Naive thymus-derived CD8-positive, alpha-beta T cell (primary cell): ENCODE measurements at places on chromosomes 13 and 19. TPM values are rescaled to one million over a fixed set of nuclear protein-coding genes. Genes with fewer than 3 reads are reported as not detected.

DNA sequence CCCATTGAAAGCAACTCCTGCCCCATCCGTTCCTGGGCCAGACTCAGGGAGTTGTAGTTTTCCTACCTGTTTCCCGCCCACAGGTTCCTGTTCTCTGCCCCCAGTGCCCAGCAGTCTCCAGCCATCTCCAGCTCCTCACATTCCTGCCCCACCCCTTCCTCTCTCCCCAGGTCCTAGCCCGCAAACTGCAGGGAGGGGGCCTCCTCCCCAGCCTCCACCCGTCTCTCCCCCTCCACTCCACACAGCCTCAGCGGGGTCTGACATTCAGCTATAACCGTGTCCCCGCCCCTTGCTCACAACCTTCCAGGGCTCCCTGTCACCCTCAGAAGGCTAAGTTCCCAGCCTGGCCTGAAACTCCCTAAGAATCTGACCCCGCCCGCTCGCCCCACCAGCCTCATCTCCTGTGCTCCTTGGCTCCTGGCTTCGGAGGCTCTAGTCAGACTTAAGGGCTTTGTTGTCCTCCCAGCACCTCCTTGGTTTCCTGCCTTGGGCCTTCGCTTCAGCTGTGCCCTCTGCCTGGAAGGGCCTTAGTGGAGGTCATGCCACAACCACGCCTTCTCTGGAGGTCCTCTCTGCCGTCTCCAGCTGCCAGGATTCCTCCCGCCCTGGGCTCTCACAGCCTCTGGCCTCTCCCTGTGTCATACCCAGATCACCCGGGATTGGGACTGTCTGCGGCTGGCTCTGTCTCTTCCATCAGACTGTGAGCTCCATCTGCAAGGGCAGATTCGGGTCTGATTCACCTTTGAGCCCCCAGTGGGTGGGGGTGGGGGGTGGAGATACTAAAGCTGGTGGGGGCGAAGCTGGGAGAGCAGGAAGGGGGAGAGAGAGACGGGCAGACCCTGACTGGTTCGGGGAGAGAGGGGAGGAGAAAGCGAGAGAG lies 5.1 kb upstream of the SPACA6 start:
- no peak overlapping the region for H3K27ac ChIP-seq
- peak overlapping the region; percentile 83 for H3K4me3 ChIP-seq
- DNase-seq, result no peak

CYP4F2 gene
- not detected for total RNA-seq

DNA sequence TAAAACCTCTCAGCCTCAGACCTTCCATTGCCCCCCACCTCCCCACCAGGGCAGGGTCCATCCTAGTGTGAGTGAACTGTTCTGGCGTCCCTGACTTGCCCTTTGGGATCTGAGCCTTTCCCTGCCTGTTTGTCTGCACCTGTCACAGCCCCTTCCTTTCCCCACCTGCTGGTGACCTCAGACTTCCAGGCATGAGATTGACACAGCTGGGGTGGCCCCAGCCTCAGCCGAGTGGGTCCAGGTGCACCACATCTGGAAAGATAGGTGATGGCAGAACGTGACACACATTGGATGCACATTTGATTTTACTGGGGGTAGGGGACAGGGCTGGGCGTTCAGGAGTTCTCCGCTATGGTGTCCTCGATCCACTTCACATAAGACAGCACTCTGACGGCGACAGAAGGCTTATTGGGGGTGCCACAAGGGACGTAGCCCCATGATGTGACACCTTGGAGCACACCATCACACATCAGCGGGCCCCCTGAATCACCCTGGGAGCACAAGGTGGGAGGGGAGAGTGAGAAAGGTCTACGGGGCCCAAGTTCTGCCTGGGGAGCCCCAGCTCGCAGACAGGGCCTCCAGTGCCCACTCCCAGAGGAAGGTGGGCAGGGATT lies 4.6 kb downstream of the KLK1 start:
- DNase-seq, result no peak
- no peaks in the 10 kb centered on the region for H3K36me3 ChIP-seq
- peaks cover 97% of the 10 kb centered on the region for H3K27me3 ChIP-seq
- peaks cover 21% of the 10 kb centered on the region for H3K4me1 ChIP-seq
- H3K4me3 ChIP-seq, result peak overlapping the region; percentile 70

- H3K27me3 ChIP-seq, result peaks cover 2% of the 10 kb centered on the region
- H3K4me1 ChIP-seq, result peaks cover 4% of the 10 kb centered on the region
- no peak for DNase-seq
These were observed 14.7 kb upstream of the HMGB1 start for GRCh38 chr13:30480292-30480950.

- H3K4me1 ChIP-seq, result no peaks in the 10 kb centered on the region
- H3K36me3 ChIP-seq, result no peaks in the 10 kb centered on the region
- no peak overlapping the region for H3K27ac ChIP-seq
- H3K4me3 ChIP-seq, result no peak overlapping the region
These were observed 5.2 kb upstream of the F10 start for GRCh38 chr13:113117335-113117872.

CATSPERD gene
- not detected for total RNA-seq

PLPPR3 gene
- total RNA-seq, result not detected

DNA sequence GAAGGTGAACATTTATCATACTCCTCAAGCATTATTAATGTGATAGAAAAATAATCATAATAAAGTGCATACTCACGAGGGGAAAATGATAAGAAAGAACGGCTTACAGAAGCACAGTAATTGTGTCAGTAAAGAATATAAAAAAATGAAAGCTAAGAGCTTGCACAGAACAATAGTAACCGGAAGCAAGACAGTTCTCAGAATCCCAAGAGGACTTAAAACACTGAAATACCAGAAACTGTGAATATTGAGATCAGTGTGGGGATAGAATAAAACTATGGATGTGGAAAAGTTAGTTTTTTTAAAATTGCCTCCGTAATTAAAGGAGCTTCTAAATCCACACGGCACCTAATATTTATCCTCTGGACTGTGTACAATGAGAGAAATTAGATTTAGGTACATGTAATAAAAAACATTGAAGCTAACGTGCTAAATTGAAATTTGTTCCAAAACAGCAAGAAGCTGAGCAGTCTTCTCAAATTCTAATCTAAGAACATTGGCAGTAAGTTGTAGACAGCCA lies 482.7 kb downstream of the SLITRK6 start:
- H3K27ac ChIP-seq, result no peak overlapping the region
- H3K4me1 ChIP-seq, result no peaks in the 10 kb centered on the region
- no peak overlapping the region for H3K4me3 ChIP-seq
- no peaks in the 10 kb centered on the region for H3K36me3 ChIP-seq
- H3K27me3 ChIP-seq, result no peaks in the 10 kb centered on the region

GATAD2A gene
- 107 TPM for total RNA-seq

GRCh38 chr19:19417628-19418245 lies 12.3 kb downstream of the GATAD2A start:
- DNase-seq, result no peak
- H3K4me3 ChIP-seq, result no peak overlapping the region
- H3K27me3 ChIP-seq, result no peaks in the 10 kb centered on the region
- H3K4me1 ChIP-seq, result peaks cover 85% of the 10 kb centered on the region
- H3K36me3 ChIP-seq, result peaks cover 14% of the 10 kb centered on the region
- H3K27ac ChIP-seq, result peak overlapping the region; percentile 70

PABPC3 gene
- total RNA-seq, result 1.1 TPM

DNA sequence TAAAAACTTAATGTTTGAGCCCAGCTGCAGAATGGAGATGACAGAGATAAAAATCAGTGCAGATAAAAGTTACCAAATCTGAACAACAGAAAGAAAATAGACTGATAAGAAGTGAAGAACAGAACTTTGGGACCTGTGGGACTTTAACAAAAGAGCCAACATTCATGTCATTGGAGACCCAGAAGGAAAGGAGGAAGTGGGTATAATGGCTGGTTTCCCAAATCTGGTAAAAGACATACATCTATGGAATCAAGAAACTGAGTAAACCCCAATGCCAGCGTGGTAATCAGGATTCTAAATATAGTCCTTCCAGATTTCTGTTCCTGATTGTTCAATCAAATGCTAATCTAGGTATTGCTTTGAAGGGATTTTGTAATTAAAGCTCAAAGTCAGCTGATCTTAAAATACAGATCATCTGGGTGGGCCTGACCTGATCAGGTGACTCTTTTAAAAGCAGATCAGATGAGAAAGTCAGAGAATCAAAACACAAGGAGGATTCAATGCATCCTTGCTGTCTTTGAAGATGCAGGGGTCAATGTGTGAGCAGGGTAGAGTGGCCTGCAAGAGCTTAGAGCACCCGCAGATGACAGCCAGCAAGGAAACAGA lies 25.3 kb upstream of the CEACAM20 start:
- no peak overlapping the region for H3K27ac ChIP-seq
- H3K4me3 ChIP-seq, result no peak overlapping the region
- H3K27me3 ChIP-seq, result peaks cover 17% of the 10 kb centered on the region
- H3K4me1 ChIP-seq, result no peaks in the 10 kb centered on the region
- peaks cover 6% of the 10 kb centered on the region for H3K36me3 ChIP-seq

DNA sequence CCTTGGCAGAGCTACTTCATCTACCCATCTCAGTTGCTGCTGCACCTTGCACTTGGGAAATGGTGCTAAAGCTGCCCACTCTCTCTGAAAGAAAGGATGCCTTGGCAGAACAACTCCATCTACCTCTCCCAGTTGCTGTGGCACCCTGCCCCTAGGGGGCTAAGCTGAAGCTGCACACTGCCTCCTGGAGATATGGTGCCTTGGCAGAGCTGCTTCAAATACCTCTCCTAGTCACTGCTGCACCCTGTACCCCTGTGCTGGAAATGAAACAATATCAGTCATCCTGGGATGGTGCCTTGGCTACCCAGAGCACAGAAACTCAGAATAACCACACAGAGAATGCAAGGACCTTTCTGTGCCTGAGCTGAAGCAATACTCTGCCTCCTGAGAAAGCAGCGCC lies 615.8 kb downstream of the DIAPH3 start:
- H3K4me3 ChIP-seq, result no peak overlapping the region
- H3K27me3 ChIP-seq, result peaks cover 10% of the 10 kb centered on the region
- peaks cover 5% of the 10 kb centered on the region for H3K4me1 ChIP-seq
- no peak for DNase-seq

GRCh38 chr19:36973021-36973843 lies 57.1 kb downstream of the ZNF568 start:
- DNase-seq, result peak; percentile 83
- no peaks in the 10 kb centered on the region for H3K27me3 ChIP-seq
- H3K4me3 ChIP-seq, result peak overlapping the region; percentile 99
- H3K36me3 ChIP-seq, result peaks cover 31% of the 10 kb centered on the region
- H3K4me1 ChIP-seq, result peaks cover 11% of the 10 kb centered on the region

- peak; percentile 91 for DNase-seq
- H3K36me3 ChIP-seq, result no peaks in the 10 kb centered on the region
- no peak within 1 kb of the TSS for H3K27ac ChIP-seq
- no peaks in the 10 kb centered on the region for H3K27me3 ChIP-seq
- H3K4me1 ChIP-seq, result peaks cover 9% of the 10 kb centered on the region
- peak within 1 kb of the TSS; percentile 71 for H3K4me3 ChIP-seq
These were observed at the start of gene MARCHF2 for GRCh38 chr19:8412783-8413628. TSS of gene MARCHF2 (plus strand) at chr19:8413305. CDS start at chr19:8421841, 8,536 bp downstream.

SOX1 gene
- not detected for total RNA-seq

DNA sequence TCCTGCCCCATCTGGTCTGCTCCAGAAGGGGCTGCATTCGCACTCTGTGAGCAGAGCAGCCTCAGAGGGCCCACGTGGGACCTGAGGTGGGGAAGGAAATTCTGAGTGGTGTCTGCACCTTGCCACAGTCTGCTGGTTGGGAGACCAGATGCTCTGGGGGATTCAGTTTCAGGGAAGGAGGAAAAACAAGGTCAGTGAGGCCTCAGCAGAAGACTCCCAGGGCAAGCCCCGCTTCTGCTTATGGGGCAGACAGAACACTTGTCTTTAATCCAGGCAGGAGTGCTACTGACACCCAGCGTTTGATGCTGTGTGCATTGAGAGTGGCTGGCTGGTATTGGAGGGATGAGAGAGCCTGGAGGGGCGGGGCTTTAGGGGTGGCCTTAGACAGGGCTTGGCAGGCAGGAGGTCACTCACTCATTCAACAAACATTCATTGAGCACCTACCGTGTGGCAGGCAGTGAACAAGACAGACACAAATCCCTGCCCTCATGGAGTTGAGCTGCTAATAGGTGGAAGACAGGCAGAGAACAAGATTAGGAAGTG lies 4.9 kb upstream of the CLEC17A start:
- no peak for DNase-seq
- H3K4me3 ChIP-seq, result no peak overlapping the region
- no peaks in the 10 kb centered on the region for H3K36me3 ChIP-seq
- no peaks in the 10 kb centered on the region for H3K27me3 ChIP-seq

GRCh38 chr13:29534083-29534482 lies 61.4 kb downstream of the SLC7A1 start:
- H3K36me3 ChIP-seq, result peaks cover 66% of the 10 kb centered on the region
- H3K4me1 ChIP-seq, result peaks cover 4% of the 10 kb centered on the region
- no peak overlapping the region for H3K4me3 ChIP-seq
- no peak overlapping the region for H3K27ac ChIP-seq
- no peaks in the 10 kb centered on the region for H3K27me3 ChIP-seq
- DNase-seq, result no peak

DNA sequence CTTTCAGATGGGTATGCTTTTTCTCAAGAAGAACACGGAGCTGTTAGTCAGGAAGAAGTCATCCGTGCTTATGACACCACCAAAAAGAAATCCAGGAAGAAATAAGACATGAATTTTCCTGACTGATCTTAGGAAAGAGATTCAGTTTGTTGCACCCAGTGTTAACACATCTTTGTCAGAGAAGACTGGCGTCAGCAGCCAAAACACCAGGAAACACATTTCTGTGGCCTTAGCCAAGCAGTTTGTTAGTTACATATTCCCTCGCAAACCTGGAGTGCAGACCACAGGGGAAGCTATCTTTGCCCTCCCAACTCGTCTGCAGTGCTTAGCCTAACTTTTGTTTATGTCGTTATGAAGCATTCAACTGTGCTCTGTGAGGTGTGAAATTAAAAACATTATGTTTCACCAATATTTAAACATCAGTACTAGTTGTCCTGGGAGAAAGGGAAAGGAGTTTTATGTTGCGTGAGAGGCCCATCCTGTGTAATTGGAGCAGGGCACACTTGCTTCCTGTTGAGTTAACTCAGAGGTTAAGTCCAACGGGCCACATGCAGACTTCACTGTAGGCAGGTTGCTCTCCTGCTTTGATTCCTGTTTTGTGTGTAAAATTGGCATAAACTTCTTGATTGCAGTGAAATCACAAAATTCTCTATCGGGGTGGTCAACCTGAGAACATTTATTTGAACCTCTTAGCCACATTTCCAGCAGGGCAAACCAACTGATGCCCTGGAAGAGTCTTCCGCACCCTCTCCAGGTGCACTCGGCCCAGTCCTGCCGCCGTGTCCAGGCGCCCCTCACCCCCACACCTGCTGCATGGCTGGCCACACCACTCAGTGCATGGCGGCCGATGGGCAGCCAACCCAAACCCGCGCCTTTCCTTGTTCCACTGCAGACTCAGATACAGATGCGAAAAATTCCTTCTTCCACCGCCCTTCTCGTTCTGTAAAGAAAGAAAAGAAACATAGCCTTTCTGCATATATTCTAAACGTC lies 31.6 kb downstream of the SHISA2 start:
- H3K27ac ChIP-seq, result no peak overlapping the region
- DNase-seq, result no peak
- H3K4me3 ChIP-seq, result no peak overlapping the region
- H3K36me3 ChIP-seq, result peaks cover 20% of the 10 kb centered on the region
- H3K27me3 ChIP-seq, result no peaks in the 10 kb centered on the region
